ENCODE measurements at places on chromosomes 16 and 17.

DNA sequence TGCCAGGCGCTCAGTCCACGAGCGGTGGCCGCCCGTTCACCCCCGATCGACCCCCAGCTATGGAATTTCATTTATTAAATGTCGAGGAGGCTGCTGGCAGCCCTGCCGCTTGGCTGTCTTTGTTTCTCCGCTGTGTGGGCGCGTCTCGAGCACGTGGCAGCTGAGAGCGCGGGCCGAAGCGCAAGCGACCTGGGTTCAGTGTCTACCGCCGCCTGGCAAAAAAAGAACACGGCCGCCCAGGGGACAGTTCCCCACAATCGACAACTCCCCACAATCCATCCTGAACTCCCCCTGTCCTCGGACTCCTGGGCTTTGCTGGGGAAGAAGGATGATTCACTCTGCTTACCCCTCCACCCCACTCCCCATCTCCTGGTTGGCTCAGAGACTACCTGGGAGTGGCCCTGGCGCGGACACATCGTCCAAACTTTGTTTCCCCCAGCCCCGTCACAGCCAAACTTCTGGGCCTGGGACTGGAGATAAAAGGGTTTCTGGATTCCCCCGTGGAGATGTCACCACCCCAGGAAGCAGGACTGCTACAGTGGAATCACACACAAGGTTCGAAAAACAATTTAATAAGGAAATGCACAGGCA lies 1.7 kb upstream of the ANKRD13B start:
- DNase-seq: no peak

DNA sequence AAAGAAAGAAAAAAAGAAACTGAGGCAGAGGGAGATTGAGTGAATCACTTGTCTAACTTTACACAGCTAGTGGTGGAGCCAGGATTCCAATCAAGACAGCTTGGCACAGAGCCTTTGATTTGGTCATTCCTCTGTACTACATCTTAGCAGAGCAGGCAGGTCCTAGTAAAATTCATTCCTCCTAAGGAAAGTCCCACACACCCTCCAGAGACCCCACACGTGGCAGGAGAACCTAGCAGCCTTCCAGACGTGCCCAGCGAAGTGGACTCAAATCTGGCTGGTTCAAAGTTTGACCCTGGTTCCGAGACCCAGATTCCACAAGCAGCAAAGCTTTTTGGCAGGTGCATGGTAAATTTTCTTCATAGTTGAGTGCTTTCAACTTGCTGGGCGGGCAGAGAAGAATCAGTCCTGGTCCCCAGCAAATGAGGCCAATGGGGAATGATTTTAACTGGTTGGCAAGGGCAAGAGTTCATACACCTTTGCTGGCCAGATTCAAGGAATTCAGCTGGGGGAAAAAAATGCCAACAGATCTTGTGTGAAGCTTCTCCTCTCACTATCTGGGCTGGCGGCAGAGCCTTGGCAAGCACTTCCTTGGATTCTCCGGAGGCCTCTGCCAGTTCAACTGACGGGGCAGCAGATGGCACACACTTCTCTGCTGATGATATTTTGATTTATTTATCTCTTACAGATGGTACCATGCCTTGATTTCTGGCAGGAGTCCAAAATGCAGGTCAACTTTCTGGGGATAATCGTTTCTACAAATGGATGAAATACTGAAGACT lies 82.4 kb downstream of the GSG1L start:
- no peak for DNase-seq

GRCh38 chr16:47375423-47375822 lies 85.4 kb downstream of the ITFG1 start:
- DNase-seq: no peak

DNA sequence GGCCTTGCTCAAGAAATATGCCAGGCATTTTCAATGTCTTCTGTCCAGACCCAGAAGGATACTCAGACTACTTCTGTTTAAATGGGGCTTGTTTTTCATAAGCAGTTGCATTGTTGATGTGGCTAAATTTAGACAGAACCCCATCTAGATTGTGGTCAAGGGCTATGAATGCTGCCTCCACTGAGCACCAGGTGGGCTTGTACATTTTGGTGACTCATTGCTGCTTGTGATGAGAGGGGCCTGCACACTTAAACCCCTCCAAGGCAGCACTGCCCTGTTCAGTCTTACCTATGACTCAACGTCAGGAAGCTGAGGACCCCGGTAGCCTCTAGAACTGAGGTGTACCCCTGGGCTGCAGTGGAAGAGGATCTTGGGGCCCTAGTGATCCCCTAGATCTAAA lies 144.0 kb downstream of the PRKCA start:
- DNase-seq: no peak

GRCh38 chr17:20010936-20011335 lies 1.8 kb downstream of the SPECC1 start:
- DNase-seq: no peak

GRCh38 chr17:77419547-77420094 lies 278.9 kb downstream of the SEC14L1 start:
- DNase-seq: no peak
